ENCODE measurements at places on chromosomes 3 and 15.

- no peak for DNase-seq
These were observed 79.1 kb upstream of the HES1 start for GRCh38 chr3:194056731-194057415.

DNA sequence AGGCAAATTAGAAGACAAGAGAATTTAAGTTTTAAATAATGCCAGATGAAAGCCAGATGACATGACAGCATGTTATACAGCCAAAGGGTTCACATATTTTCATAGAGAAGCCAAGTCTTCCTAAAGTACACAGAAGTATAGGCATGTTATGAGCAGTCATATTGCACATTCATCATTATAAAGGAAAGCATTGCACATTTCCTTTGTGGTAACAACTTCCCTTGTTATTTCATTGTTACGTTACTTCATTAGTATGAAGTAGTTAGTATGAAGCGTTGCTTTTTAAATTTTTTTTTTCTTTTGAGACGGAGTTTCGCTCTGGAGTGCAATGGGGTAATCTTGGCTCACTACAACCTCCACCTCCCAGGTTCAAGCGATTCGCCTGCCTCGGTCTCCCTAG lies 4.6 kb upstream of the ABCC5 start:
- DNase-seq = no peak

DNA sequence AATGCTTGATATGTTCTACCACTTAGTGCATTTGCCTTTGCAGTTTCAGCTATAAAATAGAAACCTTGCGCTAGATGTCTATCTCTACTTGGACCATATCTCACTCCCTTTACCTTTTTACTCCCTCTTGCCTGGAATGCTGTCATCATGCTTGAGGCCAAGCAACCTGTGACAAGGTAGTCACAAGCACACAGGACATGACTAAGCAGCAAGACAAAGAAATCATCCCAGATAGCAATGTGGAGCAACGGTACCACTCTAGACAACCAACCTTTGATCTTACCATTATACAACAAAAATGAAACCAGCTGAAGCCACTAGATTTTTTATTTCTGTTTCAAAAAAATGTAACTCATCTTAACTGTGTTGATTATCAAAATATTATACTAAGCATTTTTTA lies 50.5 kb upstream of the SPSB4 start:
- DNase-seq = no peak

- DNase-seq = no peak
These were observed 120.7 kb downstream of the FNDC3B start for GRCh38 chr3:172159962-172160538.

- no peak for DNase-seq
These were observed 64.4 kb upstream of the PPARG start for GRCh38 chr3:12224181-12225147.
